ENCODE measurements at places on chromosomes 1 and 21.

- no peak for DNase-seq
Observed at GRCh38 chr1:151990856-151991198, 2.8 kb downstream of the S100A10 start.

DNA sequence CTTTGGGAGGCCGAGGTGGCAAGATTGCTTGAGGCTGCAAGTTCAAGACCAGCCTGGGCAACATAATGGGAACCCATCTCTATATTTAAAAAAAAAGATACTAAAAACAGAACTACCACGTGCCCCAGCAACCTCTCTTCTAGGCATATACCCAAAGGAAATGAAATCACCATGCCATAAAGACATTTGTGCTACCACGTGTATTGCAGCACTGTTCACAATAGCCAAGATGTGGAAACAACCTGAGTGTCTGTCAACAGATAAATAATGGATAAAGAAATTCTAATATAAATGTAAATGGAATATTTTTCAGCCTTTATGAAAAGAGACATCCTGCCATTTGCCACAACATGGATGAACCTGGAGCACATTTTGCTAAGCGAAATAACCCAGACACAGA lies 128.6 kb downstream of the PCNX2 start:
- no peak for DNase-seq

- no peak for DNase-seq
Observed at GRCh38 chr1:235313931-235314678, 13.9 kb downstream of the ARID4B start.

GRCh38 chr1:184945678-184946412 lies 28.5 kb downstream of the NIBAN1 start:
- DNase-seq: no peak

DNA sequence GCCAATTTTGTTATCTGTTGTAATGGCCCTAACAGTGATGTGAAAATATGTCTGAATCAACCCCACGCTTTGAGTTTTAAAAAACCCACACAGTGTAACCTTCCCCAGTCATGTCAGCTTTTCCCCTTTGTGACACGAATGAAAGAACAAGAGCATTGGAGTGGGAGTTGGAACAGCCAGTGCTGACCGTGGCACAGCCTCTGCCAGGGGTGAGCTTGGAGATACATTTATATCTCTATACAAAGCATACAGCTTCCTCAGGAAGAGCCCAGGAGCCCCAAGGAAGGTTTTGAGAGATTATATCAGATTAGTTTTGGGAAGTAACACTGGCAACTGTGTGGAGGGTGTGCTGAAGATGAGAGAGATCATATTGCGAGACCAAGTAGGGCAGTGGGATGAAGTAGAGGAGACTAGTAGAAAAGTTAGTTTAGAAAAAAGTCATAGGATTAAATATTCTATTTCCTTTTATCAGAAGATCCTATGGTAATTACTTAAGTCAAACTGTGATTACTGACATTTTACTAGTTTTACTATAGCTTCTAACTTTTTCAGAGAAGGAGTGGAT lies 15.9 kb downstream of the LRRC8B start:
- DNase-seq: no peak

GRCh38 chr1:97783751-97784150 lies 137.1 kb downstream of the DPYD start:
- no peak for DNase-seq

GRCh38 chr1:49333906-49334305 lies 557.2 kb upstream of the BEND5 start:
- no peak for DNase-seq

DNA sequence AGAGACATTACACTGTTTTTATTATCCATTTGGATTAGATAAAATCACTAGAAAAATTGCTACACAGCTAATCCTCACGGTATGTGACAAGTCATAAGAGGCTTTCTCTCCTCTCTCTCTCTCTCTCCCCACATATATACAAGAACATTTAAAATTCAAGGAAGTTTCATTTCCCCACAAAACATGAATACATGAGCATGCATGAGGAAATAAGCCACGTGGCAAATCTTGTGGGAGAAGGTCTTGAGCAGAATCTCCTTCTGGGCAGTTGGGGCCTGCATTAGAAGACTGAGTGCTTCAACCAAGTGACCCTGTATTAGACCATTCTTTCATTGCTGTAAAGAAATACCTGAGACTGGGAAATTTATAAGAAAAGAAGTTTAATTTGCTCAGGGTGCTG lies 1313.1 kb downstream of the MRPL39 start:
- no peak for DNase-seq

DNA sequence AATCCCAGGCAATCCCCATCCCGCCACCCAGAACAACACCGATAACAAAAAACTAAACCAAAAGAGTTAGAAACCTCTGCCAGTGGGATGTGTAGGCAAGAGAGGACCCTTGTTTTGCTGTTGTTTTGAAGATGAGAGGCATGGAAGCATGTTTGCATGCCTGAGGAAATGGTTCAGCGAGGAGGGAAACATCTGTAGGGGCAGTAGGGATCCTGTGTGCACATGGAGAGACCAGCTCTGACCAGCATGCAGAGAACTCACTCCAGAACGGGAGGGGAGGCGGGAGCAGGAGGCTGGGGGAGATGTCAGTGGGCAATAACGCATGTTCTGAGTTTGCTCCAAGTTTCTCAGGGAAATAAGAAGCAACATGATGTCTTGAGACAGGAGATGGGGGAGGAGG lies 5.3 kb downstream of the CLDN14 start:
- no peak for DNase-seq

DNA sequence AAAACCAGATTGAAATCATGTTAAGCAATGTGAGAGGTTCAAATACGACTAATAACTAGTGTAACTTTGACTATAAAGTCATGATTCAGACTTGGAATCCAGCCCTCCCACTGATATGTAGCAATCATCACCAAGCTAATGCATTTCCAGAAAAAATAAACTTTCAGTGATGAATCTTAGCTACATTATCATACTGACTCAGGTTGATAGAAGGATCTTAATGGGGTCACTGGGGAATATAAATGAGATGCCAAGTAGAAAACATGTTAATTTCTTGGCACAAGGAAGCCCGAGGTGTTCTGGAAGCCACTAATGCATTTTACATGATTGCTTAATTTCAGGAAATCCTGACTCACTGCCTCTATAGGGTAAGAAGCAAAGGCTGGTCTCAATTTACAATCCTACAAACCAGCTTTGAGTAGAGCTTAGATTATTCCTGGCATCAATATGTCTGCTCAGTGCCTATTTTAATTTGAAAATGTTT lies 67.7 kb downstream of the SELENOF start:
- no peak for DNase-seq

DNA sequence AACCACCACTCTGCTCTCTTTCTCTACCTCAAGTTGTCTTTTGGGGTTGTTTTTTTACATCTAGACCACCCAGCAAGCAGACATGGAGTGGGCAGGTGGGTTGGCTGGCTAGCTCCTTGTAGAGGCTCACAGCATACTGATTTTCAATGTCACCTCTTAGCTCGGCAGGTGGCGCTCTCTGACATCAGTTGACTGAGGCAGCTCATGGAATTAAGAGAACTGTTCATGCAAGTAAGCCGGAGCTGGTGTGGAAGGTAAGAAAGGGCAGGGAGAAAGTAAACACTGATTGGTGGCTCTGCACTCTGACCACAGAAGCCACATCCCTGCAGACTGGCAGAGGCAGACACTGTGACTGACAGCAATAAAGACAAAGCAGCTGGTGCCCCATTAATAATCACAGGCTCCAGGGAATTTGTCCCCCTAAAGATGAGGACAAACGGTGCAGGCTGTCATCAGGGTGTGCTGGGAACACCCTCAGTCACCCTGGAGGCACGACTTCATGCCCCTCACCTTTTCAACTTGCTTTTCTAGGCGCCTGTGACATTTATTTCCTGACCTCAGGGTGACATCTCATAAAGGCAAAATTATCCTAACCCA lies 226.8 kb downstream of the LMX1A start:
- DNase-seq: no peak

GRCh38 chr1:20402585-20403422 lies 83.2 kb downstream of the CAMK2N1 start:
- no peak for DNase-seq

DNA sequence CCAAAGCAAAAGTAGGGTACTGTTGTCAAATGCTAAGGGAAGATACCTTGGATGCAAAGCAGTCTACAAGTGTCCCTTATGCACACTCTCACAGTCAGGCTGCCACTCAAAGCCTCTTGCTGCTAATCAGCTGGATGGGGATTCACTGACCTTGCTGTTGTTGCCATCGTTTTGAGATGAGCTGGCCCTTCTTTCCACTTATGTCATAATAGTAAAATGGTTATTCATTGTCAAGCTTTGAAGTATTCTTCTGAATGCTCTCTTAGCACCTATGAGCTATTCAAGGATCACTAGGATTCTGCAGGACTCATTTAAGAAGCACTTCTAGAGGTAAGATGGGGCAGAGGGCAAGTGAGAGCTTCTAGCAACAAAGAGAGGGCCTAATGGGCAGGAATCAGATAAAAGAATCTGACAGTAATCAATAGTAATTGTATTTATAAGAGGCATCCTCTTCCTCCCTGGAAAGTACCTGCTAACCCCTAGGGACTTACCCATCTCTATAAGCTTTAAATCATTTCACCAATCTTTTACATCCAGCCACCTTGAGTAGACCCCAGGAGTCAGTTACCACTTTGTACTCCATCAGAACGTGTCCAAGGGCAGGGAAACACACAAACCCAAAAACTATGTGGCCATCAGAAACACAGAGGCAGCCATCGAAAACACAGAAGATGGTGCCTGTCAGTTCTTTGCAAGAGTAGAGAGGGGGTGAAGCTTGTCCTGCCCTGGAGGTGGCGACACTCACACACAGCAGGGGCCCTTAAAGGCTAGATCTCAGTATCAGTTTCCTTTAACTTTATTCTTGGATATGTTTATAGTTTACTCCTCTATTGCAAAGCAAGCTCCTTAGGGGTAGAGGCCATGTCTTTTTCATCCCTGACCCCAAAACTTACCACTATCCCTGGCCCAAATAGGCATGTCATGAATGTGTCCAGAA lies 103.7 kb upstream of the NFIA start:
- DNase-seq: no peak

- DNase-seq: no peak
Observed at GRCh38 chr1:3405974-3406867, 48.2 kb upstream of the ARHGEF16 start.

DNA sequence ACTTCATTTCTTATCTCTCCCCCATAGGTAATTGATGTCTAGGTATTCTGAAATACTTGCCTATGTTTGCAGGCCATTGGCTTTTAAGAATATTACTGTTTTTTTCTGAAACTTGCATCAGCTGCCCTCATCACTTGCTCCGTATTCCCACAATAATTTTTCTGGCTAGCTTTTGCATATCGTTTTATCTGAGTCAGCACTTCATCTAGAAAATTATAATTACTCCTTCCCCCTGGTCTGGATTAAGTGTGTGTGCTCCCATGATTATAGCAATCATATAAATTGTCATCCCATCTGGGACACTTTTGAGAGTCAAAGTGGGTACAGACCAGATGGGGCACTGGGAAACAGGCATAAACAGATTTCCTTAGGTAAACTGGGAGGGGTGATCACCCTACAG lies 583.2 kb upstream of the B3GALT2 start:
- no peak for DNase-seq

- no peak for DNase-seq
Observed at GRCh38 chr1:223792046-223792445, 53.7 kb downstream of the TP53BP2 start.

DNA sequence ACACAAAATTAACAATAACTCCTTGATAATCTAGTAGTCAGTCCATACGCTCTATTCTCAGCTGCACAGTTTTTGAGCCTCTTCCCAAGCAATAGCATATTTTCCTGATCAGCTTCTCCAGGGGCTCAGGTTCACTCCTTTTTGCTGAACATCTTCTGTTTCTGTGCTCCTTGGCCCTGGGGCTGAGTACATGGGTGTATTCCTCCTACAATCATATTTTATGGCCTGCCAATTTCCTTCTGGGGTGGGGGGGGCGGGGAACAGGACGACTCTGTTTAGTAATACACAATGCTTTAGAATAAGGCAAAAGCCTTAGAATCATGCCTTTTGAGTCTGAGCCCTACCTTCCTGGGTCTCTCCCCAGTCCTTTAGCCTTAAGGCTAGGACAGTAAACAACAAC lies 8.5 kb downstream of the CLDN19 start:
- no peak for DNase-seq

GRCh38 chr1:233244183-233244582 lies 51.3 kb downstream of the PCNX2 start:
- DNase-seq: no peak

DNA sequence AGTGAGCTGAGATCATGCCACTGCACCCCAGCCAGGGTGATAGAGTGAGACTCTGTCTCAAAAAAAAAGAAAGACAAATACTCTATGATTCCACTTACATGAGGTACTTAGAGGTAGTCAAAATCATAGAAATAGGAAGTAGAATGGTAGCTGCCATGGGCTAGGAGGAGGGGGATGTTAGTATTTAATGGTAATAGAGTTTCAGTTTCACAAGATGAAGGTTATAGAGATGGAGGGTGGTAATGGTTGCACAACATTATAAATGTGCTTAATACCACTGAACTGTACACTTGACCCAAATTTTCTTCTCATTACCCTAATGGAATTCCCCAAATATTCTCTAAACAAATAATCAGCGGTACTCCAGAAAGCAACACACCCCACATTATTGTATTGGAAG lies 12.8 kb downstream of the EIF2B3 start:
- DNase-seq: no peak

- DNase-seq: no peak
Observed at GRCh38 chr1:159705251-159705903, 9.0 kb downstream of the CRP start.

DNA sequence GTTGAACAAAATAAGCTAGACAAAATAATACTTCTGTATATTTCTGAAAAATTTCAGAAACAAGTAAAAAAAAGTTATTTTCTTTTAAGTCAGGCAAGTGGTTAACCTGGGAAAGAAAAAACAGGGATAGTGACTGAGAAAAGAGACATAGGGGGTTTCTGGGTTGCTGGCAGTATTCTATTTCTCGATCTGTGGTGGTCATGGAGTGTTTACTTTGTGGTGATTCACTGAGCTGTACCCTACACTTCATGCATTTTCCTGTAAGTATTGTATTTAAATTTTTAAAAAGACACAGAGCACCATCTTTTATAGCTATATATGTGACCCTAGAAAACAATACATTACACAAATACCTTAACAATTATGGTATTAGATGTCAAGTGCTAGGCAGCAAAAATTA lies 58.2 kb downstream of the ZNF644 start:
- no peak for DNase-seq

GRCh38 chr1:19800076-19800804 lies 524 bp upstream of the TMCO4 start:
- DNase-seq: peak; percentile 8

DNA sequence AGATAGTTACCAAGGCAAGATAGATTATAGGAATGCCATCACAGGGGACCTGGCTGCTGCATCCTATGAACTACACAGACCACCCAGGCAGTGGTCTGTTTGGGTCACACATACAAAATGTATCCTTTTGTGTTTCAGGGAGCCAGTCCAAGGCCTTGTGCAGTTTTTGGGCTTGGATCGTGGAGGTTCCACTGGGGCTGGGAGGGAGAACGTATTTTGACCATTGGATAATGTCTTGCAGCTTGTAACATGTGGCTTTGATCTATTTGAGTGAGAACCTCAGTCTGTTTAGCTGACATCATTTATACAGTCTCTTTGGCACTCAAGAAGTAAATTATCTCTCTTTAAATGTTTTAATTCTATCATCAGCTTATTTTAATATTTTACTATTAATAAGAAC lies 147.3 kb downstream of the DUSP10 start:
- no peak for DNase-seq

- no peak for DNase-seq
Observed at GRCh38 chr1:166972826-166973225, 2.5 kb downstream of the ILDR2 start.

Measured in stimulated activated CD8-positive, alpha-beta memory T cell treated with anti-CD3 and anti-CD28 coated beads, Interleukin-4, amount 100 ng/mL, for 1 hour (primary cell).